ENCODE measurements at places on chromosomes 7 and 10. TPM values are rescaled to one million over a fixed set of nuclear protein-coding genes. Genes with fewer than 3 reads are reported as not detected.

GIMAP2 gene
- 2.9 TPM for total RNA-seq

SCRN1 gene
- 124 TPM for total RNA-seq

SFTPD gene
- not detected for total RNA-seq

GPR146 gene
- 2.7 TPM for total RNA-seq

WNT2 gene
- total RNA-seq: 3.6 TPM

GPC2 gene
- total RNA-seq: 1.2 TPM

MMD2 gene
- total RNA-seq: not detected

SCIN gene
- under 0.01 TPM for total RNA-seq

LBX1 gene
- total RNA-seq: not detected

ADGRA1 gene
- total RNA-seq: not detected

SFRP5 gene
- not detected for total RNA-seq

Data from uterine smooth muscle cell (primary cell).